ENCODE measurements at places on chromosomes 7 and 10.

DNA sequence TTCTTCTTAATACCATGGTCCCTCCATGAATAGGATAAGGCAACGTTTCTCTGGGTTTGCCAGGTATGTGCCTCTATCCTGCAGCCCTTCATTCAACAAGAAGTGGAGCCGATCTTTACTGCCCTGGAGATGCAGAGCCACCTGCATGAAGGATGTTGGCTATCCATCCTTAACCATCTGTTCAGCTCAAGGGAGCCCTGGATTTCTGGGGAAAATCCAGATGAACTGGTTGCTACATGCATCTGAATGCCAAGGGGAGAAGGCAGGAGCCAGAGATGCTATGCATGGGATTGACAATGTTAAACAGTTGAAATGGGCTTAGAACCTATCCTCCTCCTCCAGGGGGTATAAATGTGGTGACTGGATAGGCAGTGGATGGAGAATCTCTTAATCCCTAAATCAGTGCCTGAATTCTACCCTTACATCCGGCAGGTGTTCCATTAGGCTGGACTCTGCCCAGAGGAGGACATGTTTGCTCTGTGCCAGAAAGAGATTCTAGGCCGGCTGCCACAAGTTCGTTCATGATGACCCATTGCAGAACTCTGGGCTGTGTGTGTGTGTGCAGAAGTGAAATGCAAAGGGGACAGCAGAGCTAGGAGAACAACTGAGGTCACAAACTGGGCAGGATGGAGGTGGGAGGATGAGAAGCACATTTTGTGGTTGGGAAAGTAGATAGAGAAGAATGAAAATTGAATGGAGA, 15.6 kb downstream of the CPED1 start:
- DNase-seq = no peak

DNA sequence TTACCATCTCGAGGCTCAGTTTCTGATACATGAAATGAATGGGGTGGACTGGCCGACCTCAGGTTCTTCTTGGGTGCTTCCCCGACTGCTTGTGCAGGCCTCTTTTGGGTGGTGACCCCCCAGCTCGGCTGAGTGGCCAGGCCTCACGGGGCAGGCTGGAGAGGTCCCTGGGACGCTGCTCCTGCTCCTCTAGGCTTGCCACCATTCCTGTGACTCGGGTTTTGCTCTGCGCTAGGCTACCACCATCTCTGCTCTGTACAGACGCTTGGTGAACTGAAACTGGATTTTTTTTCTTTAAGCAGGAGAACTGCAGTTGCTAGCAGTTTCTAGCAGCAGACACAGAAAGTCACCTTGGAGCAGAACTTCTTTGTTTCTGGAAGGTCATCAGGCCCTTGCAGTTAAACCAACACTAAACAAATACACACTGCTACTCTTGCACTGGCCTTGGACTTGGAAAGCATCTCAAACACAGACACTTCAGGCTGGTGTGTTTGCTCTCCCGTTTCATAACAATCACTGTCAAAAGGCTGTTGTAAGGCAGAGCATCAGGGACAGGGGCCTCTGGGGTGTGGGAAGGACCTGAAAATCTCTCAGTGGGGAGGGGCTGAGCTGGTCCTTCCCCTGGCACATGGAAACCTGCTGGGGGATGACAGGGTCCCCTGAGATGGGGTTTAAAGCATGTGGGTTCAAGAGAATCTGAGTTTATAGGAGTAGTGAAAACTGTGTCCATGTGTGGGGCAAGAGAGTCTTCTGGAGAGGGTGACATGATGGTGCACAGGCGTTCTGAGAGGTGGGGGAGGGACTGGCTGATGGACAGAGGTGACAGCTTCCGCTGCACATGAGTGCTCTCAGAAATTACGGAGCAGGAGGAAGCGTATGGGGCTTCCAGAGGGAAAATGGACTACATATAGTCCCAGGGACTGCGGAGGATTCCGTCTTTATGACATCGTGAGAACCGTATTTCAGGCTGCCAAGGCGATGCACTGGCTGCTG, 35.0 kb upstream of the GIMAP8 start:
- no peak for DNase-seq

DNA sequence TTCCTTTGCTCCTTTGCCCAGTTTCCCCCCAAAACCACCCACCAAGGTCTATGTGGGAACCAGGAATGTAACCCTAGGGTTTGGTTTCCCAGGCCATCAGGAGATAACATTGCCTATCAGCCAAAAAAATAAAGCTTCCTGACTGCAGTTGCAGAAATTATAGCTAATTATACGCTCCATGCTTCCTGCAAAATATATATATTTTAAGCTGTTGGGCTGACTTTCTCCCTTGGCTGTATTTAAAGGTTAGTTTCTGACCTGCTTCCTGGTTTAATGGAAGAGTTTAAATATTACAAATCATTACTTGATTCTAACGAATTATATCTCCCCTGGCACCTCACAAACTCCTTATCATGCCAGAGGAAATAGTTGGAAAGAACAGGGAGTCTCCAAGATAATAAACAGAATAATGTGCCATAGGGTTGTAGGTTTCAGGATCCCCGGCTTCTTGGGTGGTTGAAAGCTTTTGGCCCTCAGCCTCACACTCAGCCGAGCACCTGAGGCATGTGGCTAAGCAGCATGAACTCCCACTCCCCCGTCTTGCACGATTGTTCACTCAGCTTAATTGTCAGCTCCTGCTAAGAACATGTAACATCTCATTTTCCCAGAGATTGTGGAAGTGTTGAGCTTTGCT, 79.9 kb downstream of the FZD1 start:
- DNase-seq = no peak

- no peak for DNase-seq
Observed at GRCh38 chr10:56181607-56182006, 179.5 kb downstream of the ZWINT start.

GRCh38 chr10:28668363-28669226, 8.7 kb upstream of the BAMBI start:
- no peak for DNase-seq

All from GM12892 (cell line).